ENCODE measurements at places on chromosomes 7 and 10.
A peak's percentile ranks its signal among the peaks of the same experiment; 100 is the strongest.

DNA sequence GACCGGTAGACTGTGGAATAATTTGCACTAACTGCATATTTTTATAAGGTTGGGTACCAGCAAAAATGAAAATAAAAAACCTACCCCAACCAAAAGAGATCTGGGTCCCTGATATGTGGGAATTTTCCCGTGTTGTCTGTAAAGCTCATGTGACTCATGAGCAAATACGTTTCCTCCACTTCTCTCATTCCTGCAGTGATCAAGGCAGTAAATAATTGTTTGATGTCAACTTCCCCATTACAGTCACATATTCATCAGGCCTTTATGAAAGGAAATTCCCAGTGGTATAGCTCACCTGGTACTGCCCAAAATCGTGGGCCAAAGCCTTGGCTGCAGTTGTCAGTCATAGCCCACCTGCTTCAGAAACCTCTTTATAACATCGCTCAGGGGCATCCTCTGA, 166.0 kb upstream of the ANK3 start:
- no peak for DNase-seq

DNA sequence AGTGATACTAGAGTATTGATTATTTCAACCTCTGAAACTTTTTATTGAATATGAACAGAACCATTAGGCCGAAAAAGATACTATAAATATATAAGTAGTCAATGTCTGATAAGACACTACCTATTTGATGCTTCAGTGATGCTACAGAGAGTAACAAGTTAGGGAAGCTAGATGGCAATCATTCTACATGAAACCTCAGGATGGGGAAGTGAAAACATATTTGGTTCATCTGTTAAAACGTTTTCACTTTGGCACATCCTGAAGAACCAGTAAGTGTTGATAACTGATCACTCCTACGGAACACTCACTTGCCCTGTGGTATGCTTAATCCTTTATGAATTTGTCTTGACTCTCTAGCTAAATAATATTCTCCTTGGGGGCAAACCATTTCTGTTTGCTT, 1064.9 kb downstream of the NXPH1 start:
- DNase-seq: no peak

GRCh38 chr7:86558680-86559501, 84.8 kb upstream of the GRM3 start:
- no peak for DNase-seq

- DNase-seq: no peak
These were observed 84.7 kb upstream of the KDM7A start for GRCh38 chr7:140261522-140261921.

GRCh38 chr10:78504181-78504580, 470.5 kb downstream of the RPS24 start:
- DNase-seq: no peak

DNA sequence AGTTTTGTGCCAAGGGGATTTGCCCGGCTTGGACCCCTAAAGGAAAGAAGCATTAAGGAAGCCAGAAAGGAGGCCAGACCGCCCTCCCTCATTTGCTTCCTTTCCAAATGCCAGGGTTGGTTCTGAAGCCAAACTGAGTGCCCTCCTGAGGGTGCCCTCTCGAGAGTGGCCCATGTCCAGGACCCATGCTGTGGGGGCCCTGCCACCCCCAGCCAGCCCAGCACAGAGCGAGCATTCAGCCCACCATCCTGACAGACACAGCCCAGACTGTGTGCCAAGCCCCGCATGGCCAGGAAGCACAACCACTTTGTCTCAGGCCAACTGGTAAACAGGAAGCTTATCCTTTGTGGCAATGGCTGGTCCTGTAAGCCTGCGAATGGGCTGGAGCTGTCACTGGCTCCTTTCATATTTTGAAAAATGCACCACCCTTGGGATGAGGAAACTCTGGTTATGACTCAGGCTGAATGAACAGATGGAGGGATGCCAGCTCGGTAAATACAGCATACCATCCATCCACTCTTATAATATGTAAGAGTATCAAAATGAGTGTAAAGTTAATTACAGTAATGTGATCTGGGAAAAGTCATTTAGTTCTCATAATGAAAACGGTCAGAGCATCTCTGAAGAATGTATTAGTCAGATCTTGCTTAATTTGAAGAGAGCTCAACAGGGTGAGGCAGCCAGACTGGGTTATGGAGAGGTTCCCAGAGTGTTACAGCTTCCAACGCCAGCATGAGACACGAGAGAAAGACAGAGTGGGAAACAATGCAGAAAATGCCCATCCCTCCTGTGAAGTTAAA, 65.0 kb downstream of the STK17A start:
- DNase-seq: no peak

DNA sequence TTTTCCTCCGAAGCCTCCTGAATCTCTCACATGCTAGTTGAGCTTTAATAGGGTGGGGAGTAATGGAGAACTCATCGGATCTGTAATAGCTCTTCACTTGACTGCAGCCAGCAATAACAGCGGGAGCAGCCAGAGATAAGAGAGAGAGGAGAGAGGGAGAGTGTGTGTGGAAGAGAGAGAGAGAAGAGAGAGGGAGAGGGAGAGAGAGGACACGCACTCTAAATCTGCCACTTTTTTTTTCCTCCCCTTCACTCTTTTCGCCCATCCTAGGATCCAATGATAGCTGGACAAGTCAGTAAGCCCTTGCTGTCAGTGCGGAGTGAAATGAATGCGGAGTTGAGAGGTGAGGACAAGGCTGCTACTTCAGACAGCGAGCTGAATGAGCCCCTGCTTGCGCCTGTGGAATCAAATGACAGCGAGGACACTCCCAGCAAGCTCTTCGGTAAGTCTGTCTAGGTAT, 107.9 kb downstream of the POU6F2 start:
- no peak for DNase-seq

DNA sequence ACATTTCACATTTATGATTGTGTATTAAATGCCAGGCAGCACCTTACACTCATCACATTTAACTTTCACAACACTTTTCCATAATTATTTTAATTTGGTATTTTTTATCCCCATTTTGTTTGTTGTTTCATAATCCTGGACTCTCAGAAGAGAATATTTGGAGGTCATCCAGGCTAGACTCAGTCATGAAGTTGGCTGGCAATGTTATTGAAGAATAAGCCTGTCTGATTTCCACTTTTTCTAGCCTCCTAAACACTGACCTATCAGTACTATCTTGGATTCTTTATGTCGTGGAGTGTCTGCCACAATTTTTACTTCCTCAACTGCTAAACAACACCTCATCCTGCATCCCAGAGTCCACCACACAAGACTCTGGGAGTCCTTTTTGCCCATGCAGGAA, 372.3 kb upstream of the NRP1 start:
- no peak for DNase-seq

DNA sequence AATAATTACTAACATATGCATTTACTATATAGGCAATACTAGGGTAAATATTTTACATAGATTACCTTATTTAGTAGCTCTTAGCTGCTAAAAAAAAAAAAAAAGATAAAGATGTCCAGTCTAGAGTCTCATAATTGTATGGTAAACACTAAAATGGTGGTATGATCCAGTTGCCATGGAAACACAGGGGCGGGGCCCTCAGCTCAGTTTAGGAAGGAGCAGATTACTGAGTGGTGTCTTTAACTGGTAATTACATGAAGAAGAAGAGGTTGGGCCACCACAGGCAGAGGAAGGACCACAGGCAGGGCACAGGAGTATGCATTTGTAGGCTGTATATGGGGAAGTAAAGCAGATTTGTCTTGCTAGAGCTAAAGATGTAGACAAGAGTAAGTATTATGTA, 43.7 kb downstream of the ITGB8 start:
- no peak for DNase-seq

DNA sequence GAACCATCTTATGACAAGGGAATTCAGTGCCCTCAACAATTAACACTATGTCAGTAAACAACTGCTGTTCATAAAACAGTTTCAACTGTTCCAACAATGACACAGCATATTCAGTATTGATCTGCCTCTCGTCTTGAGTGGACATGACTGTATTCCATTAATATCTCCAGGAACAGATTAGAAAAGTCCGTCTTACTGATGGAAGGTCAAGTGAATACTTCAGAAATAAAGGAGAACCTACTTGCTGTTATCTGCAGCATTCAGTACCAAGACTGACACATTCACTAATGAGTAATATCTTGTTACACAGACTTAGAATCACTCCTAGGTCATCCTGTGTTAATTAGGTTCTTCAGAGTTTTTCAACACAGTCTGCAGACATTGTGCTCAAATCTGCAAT, 12.1 kb downstream of the KBTBD2 start:
- no peak for DNase-seq

GRCh38 chr10:43205681-43206390, 61.0 kb downstream of the RASGEF1A start:
- DNase-seq: no peak

- no peak for DNase-seq
These were observed 8.4 kb downstream of the USP6NL start for GRCh38 chr10:11602919-11603523.

DNA sequence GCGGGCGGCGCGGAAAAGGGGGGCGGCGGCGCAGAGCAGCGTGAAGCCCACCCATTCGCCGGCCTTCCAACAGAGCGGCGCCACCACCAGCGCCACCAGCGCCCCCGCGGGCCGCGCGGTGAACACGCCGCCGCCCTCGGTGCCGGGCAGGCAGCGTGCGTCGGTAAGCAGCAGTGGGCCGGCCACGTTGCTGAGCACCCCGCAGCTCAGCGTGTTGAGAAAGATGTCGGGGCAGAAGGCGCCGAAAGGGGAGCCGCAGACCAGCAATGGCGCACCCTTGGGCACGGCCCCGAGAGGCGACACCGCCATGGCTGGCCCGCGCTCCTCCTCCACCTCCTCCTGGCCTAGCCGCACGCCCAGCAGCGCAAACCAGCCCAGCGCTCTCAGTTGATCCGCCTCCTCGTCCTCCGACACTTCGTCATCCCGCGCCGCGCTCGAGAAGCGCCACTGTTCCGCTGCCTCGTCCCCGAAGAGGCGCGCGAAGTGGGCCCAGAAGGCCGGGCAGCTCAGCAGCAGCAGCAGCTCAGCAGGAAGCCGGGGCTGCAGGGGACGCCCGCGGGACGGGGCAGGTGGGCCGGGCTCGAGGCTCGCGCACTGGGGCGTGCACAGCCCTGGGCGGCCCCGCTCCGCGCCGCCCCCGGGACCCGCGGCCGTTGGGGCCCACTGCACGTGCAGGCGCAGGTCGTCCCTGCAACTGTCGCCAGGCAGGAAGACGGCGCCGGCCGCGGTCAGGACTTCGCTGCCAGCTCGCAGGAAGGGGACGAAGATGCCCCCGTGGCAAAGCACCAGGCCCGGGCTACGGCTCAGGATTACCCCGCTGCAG, 623 bp downstream of the TYSND1 start:
- peak; percentile 37 for DNase-seq

DNA sequence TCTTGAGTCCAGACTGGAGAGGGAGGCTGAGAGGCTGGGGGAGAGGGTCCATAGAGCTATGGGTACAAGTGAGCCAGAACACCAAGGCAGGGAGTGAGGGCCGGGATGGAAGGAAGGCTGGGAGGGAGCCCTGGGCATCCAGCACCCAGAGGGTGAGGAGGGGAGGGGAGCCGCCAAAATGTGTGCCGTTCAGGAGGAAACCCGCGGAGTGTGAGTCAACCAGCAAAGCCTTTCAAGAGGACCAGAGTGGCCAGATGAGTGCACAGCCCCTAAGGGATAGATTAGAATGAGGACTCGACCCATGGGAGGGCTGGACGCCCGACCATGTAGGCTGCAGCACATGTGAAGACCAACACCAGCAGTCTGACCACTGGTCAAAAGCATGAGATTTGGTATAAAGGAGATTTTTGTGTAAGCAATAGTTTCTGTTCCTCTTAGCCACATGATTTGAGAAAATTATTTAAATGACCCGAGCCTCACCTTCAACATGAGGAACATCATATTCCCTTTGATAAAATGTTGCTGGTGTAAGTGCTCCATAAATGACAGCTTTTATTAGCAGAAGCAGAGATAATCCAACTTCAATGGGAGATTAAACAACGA, 179.7 kb upstream of the GRB10 start:
- no peak for DNase-seq

DNA sequence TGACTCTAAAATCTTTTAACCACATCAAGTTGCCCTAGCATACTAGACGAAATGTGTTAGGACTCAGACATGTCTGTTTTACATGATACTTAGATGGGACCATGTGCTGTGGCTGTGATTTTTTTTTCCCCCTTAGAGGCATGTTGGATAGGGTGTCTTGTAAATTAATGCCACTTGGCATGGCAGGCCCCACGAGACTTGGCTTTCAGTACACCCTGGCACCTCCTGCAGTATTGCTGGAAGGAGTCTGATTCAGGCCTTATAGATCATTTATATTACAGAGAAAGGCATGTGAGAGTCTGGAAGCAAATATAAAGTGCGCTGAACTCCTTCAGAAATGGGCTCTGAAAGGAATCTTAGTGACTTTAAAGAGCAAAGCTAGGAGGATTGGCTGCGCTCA, 494.1 kb downstream of the SDK1 start:
- DNase-seq: no peak

DNA sequence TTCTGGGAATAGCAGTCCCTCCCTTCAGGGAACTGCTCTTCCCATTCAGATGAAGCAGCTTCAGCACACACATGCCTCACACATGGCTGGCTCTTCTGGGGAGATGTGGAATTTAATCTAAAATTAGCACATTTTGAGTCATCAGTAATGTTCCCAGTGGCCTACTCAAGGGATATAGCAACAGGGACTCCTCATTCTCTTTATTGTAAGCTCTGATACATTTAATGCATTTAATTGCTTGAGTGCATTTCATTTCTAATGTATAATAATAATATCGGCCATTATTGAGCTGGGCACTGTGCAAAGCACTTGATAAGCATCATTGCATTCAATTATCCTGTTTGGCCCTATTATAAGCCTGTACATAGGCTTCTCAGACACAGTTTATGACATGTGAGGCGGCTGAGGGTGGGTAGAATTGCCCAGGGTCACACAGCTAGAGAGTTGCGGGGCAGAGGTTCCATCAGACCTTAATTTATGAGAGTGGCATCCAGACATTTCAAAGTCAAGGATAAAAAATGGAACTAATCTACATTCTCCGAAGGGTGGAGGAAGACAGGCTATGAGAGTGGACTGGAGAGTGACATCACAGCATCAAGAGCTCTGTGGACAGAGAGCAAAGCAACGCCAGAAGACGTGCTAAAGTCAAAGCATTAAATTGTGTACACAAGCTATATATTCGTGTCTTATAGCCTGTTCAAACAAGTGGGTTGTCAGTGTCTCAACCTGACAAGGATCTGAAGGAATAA, 76.8 kb downstream of the LANCL2 start:
- no peak for DNase-seq

GRCh38 chr7:4629287-4629895, 52.7 kb upstream of the FOXK1 start:
- DNase-seq: no peak

- DNase-seq: no peak
These were observed 33.1 kb downstream of the GAD2 start for GRCh38 chr10:26249681-26250080.

- DNase-seq: no peak
These were observed 28.3 kb upstream of the ZMIZ2 start for GRCh38 chr7:44720301-44720700.

DNA sequence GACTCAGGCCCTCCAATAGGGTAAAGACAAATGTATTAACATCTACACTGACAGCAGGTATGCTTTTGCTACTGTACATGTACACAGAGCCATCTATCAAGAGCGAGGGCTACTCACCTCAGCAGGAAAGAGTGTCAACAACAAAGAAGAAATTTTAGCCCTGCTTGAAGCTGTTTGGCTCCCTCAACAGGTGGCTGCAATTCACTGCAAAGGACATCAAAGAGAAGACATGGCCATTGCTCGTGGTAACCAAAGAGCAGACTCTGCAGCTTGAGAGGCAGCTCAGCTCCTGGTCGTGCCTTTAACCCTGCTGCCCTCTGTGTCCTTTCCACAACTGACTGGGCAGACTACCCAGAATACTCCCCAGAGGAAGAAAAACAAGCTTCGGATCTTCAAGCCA, 5.1 kb downstream of the AKR1B15 start:
- DNase-seq: no peak

GRCh38 chr10:68371604-68372003, 35.5 kb downstream of the RUFY2 start:
- DNase-seq: no peak

Measured in stimulated activated CD8-positive, alpha-beta memory T cell treated with anti-CD3 and anti-CD28 coated beads, Interleukin-4, amount 100 ng/mL, for 4 hours (primary cell).